ENCODE measurements at places on chromosomes 13 and 19.

DNA sequence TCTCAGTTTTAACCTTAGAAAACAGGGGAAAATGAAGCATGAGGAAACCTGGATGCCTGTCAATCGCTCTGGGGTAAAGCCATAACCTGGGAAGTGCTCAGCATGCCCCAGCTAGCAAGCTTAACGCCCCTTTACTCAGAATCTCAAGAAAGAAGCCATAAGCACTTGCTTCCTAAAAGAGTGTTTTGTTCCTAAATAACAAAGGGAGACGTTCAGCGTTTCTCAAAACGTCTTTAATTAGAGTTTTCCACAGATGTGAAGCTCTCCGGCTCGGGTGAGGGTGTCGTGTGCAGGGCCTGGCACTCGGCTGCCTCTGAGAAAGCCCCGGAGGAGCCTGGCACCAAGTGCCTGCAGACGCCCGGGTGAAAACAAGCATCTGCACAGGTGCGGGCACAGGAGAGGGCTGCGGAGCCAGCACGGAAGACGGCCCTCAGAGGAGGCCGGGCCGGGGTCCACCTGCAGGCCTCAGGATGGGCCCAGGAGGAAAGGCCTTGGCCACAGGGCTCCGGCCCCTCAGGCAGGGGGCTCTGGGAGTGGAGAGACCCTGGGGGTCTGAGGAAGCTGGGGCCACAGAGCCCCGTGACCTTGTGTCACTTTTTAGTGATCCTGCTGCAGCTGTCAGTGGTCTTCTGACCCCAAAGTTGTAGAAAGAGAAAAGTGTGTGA, 6.2 kb downstream of the GAS6 start:
- DNase-seq = no peak

GRCh38 chr13:26693749-26694463, 66.7 kb downstream of the GPR12 start:
- no peak for DNase-seq

GRCh38 chr19:16506961-16507360, 10.8 kb downstream of the C19orf44 start:
- no peak for DNase-seq

DNA sequence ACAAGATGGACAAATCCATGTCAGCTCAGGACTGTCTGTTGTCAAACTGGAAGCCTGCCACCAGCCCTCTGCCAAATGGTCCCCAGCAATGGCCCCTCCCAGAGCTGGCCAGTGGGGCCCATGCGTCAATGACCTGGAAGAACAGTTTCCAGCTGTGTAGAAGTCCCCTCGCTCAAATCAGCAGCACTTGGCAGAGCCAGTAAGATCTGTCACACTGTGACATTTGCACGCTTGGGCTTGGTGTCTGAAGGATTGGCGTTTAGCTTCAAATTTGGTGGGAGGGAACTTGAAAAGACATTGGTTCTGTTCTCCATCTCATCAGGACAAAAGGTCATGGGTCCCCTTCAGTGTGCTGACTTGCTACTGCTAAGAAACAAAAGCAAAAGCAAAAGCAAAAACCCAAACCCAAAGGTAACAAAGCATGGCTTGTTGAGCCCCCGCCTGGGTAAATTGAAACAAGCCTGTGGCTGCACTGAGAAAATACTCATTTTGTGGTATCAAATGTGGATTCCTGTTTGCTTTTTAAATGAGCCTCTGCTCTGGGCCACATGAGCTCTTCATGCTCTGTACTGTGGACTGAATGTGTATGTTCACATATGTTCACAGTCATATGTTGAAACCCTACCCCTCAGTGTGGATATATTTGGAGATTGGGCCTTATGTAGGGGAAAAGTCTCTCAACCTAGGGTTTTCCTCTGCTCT, 253.6 kb upstream of the MAB21L1 start:
- no peak for DNase-seq

GRCh38 chr13:39656325-39656677, 839 bp downstream of the COG6 start:
- no peak for DNase-seq

DNA sequence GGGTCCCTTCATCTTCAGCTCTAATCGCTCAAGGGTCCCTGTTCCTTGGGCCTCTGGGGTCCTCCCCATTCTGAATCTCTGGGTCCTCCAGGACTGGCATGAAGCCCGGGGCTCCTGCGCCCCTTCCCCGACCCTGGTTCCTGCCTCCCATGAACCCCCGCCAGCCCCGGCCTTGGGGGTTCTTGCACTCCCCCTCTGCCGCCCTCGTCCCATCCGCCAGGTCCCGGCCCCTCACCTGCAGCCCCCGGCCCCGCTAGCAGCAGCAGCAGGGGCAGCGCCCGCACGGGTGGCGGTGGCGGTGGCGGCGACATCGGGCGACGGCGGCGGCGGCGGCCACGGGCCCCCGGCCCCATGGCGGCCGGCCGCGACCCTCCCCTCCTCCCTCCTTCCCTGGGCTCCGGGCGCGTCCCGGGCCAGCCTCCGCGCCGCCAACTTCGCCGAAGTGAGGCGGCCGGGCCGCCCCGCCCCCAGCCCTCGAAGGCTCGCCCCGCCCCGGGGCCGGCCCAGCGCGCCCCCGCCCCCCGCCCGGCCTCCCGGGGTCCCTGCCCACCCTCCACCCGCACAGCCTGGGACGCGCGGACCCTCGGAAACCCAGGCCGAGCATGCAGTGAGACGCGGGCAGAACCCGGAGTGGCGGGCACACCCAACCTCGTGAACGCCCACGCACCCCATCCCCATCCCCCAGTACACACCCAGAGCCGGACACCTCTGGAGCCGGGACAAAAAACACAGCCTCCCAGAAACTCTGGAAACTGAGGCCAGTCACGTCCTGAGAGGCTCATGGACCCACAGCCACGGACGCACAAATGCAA, at the start of gene NOTCH3:
Gene NOTCH3, minus strand, starts transcription at position 443 of the 812 bp plus-strand sequence. Its CDS starts 90 bp downstream, at position 353.
- no peak for DNase-seq

DNA sequence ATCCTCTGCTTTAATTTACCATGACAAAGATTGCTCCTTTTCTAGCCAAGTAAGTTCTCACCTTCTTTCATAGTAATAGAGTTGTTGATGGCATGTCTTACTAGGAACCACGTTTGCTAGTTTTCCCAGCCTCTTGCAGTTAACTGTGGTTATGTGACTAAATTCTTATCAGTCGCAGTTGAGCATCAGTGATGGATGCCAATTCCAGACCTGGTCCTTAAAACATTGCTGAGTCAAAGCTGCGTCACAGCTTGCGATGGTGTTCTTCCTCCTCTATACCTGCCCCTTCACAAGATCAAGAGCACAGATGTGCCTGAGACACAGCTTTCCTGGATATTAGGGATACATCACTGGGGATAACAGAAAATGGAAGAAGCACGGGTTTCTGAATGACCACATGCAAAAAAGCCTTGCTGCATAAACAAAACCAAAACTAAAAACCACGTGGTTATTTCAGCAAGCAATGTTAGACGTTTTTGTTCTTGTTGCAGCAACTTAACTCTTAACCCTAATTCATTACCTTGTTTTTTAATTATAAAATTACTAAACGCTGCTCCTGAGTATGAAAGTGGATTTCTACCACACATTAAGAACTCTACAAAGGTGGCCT, 97.6 kb upstream of the DACH1 start:
- peak; percentile 63 for DNase-seq

DNA sequence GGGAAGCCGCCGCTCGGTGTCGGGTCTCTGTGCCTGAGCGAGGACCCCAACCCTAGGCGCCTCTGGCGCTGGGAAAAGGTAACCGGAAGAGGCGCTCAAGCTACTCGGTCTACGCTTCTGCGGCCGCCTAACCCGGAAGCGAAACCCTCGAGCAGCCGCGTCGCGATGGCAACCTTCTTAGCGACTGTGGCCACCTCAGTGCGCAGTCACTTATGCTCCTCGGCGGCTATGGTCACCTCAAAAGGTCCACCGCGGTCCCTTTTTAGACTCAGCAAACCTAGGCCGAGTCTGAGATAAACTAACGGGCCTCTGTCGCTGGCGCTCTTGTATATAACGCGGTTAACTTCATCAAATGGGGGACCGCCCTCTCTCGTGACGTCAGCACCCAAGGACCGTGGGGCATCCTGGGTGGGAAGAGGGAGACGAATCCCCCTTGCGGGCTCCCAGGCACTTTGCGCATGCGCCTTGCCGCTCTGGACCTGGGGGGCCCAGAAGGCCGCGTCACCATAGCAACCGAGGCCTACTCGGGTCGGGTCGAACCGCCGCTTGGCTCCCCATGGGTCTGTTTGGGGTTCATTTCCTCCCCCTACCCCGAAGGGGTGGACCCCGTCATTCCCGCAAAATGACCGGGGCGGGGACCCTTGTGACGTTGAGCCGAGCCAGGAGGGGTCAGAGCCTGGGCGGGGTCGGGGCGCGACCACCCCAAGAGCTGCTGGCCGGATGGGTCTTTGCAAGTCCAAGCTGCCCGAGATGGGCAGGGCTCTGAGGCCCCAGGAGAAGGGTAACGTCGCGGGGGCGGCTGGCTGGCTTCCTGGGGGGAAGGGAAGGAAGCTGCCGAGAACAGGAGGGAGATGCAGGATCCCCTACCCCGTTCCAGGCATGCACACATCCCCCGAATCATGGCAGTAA, at the start of gene GTF2F1:
Gene GTF2F1, minus strand, starts transcription at position 91 of the 909 bp plus-strand sequence. CDS start 169 bp downstream, outside the sequence.
- DNase-seq = peak; percentile 97

DNA sequence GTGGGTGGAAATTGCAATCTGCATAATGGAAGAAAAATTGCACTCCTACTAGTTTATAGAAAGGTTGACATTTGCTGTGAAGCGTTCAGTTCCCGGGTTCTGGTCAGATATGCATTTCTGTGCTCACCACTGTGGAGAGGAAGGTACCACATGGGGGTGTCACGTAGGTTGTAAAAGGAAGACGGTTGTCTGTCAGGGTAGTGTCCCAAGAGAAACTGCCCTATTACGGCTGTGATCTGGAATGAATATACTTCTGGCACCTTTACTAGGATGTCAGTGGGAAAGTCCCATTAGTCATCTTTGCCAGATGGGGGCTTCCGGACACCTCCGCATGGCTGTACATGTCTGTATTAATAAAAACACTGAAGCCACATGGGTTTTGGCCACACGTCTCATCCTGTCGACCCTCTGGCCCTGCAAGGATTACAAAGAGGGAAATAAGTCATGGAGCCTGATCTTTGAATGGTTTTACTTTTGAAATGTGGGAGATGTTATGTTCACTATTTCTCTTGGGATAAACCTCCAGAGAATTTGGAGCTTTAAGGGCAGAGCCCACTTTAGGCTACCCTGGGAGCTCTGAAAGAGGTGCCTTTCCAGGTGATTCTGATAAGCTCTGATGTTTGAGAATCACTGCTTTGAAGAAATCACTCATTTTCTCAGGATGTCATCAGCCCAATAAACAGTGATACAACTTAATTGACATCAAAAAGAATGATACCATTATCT, 133.9 kb downstream of the AKAP11 start:
- no peak for DNase-seq

GRCh38 chr19:48636859-48637448, at the start of gene DBP:
Gene DBP, minus strand, starts transcription at chr19:48637379. Its CDS starts 385 bp downstream, at chr19:48636994.
- DNase-seq = no peak

GRCh38 chr13:105518086-105518485, 1017.4 kb downstream of the EFNB2 start:
- DNase-seq = no peak

GRCh38 chr13:106416645-106417044, 118.8 kb downstream of the EFNB2 start:
- no peak for DNase-seq

- DNase-seq = no peak
Observed at GRCh38 chr13:88800505-88800904, 1129.3 kb downstream of the SLITRK5 start.

- no peak for DNase-seq
Observed at GRCh38 chr13:46571189-46571908, 18.4 kb downstream of the LRCH1 start.

- peak; percentile 68 for DNase-seq
Observed at GRCh38 chr13:114124921-114125320, 7.5 kb downstream of the RASA3 start.

DNA sequence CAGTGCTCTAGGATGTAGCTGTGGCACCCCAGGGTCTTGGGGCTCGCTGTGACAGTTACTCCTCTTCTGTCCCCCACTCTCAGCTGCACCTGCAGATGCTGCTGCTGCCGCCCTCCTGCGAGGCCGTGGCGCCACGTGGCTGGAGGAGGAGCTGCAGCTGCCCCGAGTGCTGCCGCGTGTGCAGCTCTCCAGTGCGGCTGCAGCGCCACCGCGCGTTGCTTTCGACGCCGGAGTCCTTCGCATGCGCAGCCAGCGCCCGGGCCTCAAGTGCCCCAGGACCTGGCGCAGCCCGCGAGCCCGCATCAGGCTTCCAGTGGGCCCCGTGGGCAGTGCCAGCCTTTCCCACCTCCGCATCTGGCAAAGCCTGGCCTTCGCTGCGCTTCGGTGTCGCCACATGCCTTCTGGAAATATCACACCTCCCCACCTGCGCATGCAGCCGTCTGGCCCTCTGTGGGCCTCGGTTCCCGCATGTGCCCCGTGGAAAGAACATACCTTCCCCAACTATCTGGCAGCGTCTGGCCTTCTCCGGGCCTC, 692 bp upstream of the ZNF580 start:
- no peak for DNase-seq

DNA sequence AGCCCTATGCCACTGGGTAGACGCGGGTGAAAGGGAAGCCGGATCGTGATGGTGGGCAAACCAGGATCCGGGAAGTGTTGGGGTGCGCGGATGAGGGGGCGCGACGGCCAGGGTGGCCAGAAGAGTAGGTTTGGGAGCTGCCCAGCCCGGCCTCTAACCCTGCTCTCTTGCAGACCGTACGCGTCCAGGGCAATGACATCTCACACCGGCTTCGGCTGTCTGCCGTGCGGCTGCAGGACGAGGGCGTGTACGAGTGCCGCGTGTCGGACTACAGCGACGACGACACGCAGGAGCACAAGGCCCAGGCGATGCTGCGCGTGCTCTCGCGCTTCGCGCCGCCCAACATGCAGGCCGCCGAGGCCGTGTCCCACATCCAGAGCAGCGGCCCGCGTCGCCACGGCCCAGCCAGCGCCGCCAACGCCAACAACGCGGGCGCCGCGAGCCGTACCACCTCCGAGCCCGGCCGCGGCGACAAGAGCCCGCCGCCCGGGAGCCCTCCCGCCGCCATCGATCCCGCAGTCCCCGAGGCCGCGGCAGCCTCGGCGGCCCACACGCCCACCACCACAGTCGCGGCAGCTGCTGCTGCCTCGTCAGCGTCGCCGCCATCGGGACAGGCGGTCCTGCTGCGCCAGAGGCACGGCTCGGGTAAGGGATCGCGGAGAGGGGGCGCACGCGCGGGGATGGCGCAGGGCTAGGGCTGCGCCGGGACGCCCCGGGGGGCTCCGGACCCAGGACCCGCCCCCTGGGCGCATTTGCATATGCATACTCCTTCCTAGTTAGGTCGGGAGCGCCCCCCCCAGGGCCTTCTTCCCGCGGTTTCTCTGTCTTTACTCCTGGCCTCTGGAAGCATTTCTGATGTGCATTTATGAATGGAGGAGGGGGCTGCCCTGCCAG, 4.1 kb downstream of the VSTM2B start:
- no peak for DNase-seq

DNA sequence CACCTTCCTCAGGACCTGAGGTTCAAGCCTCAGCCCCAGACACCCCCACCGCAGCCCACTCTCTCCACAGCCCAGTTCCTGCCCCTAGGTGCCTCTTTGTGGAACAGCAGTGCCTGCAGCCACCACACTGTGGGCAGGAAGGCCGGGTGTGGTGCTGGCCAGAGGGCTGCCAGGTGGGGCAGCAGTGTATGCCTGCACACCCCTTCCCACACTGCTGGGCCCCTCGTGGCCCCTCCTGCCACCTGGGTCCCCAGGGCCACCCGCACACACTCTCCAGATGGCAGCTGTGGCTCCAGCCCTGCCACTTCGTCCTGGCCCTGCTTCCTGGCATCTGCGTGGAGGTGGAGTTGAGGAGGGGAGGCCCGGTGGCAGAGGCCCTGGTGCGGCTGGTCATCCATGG, 35.1 kb downstream of the HPN start:
- no peak for DNase-seq

Data from hematopoietic multipotent progenitor cell (in vitro differentiated cells).